SJCRH30 (cell line): ENCODE measurements at places on chromosomes 4 and X. TPM values are rescaled to one million over a fixed set of nuclear protein-coding genes. Genes with fewer than 3 reads are reported as not detected.
A peak's percentile ranks its signal among the peaks of the same experiment; 100 is the strongest.

Gene TMEM144
- 0.20 and 0.22 TPM in 2 replicates for total RNA-seq

Gene USP26
- total RNA-seq = not detected in 2 replicates

DNA sequence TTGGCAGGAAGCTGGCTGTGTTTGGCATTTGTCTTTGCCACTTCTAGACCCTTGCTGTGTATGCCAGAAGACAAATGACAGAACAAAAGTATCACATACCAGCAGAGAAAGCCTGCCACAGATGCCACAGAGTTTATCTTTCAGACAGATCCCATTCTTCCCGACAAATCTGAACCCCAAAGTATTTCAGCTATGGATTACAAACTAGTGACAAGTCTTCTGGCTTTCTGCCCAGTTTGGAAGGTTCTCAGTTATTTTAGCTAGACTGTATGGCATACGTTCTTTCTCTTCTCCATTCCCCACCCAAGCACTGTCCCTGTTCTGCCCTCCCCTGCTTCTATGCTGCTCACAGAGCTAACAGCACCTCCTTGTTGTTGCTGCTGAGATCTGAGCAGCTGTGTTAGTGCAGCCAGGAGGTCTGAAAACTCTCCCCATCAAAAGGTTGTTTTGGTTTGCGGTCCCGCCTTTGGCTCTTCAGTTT, 236.7 kb downstream of the FRAS1 start:
- peak; percentile 98 for DNase-seq

Gene SUV39H1
- total RNA-seq = 10.2 and 10.5 TPM in 2 replicates

DNA sequence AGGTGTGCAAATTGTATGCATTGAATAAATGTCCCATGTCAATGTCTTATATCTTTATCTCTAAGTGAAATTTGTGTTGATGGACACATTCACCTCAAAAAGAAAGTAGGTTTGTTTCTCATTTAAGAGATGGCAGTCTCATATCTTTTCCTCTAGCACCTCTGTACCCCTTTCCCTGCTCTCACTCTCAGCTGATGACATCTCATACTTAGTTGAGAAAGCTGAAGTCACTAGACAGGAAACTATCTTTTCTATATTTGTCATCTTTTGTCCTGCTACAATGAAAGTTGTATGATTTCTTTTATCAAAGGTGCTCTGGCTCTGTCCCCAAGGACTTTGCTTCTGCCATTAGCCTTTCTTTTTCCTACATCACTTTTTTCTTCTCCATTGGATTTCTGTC, 84.0 kb upstream of the GRPR start:
- DNase-seq = no peak

GRCh38 chr4:74005528-74005927, 7.1 kb upstream of the CXCL5 start:
- no peak for DNase-seq

DNA sequence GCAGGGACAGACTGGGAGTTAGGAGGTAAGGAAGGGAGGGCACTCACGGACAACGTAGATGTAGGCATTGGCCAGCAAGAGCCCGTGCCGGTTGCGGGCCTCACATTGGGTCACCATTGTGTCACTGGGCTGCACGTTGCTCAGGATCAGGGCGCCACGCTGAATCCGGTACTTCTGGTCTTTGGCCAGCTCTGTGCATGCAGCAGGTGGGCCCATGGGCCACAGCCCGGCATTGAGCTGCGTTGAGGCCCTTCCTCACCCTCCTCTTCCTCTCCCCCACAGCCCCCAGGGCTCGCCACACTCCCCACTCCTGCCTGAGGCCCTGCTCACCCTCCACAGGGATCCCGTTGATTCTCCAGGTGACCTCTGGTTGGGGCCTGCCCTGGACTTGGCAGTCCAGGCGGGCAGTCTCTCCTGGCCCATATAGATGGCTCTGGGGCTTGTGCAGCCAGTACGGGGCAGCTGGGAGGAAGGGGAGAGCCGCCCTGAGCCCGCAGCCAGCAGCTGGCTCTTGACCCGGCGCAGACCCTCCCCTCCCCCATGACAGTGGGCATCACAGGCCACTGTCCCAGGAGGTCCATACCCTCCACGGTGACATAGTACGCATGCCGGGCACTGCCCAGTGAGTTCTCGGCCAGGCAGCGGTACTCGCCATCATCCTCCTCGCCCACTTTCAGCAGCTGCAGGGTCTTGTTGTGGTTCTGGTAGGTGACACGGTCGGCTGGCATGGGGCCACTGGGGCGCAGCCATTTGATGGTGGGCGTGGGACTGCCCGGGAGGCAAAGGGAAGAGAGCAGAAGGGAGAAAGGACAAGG, 16.3 kb downstream of the L1CAM start:
- no peak for DNase-seq

GRCh38 chr4:90215286-90215685, 88.1 kb downstream of the CCSER1 start:
- no peak for DNase-seq

Gene TAF7L
- 0.10 and 0.13 TPM in 2 replicates for total RNA-seq

GRCh38 chrX:53716328-53717088, 30.0 kb upstream of the HUWE1 start:
- DNase-seq = no peak

Gene CXCL5
- not detected in 2 replicates for total RNA-seq

DNA sequence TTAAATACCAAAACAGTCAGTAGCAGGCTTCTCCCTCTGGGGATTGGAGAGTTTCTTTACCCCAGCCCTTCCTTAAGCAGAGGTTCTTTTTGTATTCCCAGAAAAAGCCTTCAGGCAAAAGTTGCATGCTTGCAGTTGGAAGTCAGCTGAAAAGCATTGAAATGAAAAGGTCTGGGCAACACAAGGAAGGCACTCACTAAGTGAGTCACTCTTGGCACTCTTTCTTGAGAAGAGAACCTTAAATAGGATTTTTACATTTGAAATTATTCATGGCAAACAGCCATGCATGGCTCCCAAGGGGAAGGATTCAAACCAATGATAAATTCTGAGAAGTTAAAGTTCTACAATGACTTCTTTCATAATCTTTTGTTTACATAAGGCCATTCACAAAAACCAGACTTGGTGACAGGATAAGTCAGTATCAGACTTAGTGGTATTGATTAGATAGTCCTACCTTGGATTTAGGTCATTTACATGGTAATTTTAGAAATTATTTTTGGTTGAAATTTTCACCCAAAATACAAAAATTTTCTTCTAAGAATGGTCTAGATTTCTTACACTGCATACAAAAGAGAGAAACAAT, 2068.9 kb downstream of the PCDH7 start:
- peak; percentile 2 for DNase-seq

GRCh38 chrX:140157143-140157542, 191.8 kb upstream of the CXorf66 start:
- no peak for DNase-seq

DNA sequence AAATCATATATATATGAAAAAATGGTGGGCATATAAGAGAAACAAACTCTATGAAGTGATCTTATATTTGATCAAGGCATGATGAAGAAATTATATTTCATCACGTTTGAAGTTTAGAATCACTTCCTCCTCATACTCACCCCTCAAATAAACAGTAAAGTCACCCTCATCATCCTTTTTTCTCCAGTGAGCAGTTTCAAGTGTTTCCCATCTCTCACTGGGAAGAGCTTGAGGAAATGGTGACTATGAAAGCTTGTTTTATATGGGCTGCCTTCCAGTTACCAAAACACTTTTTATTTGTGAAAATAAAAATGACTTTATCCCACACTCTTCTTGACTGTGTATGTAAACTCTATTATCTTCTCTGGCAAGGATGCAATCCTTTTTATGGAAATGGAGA, 16.8 kb downstream of the PDLIM3 start:
- DNase-seq = no peak

- DNase-seq = no peak
Measured at GRCh38 chr4:125642645-125643044, 327.9 kb downstream of the FAT4 start.

Gene BRCC3
- total RNA-seq = 16.6 and 17.5 TPM in 2 replicates

- no peak for DNase-seq
Measured at GRCh38 chr4:18321956-18322530, 300.5 kb upstream of the LCORL start.

DNA sequence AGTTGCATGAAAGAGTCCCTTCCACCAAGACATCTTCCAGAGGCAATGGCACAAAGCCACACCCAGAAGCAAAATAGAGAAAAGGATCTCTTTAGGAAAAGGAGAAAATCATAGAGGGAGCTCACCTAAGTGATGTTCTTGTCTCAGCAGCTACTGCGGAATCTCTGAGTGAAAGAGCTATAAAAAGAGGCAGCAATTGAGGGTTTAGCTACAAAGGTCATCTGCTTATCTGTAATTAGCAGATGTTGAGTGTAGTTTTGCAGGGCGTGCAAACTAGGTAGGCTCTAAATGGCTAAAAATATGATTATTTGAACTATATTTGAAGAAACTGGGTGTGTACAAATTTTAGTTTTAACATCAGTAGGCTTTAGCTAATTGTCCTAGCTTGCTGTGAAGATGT, 276.0 kb downstream of the HS3ST1 start:
- no peak for DNase-seq

- DNase-seq = no peak
Measured at GRCh38 chr4:13541720-13542576, 2.4 kb downstream of the NKX3-2 start.

DNA sequence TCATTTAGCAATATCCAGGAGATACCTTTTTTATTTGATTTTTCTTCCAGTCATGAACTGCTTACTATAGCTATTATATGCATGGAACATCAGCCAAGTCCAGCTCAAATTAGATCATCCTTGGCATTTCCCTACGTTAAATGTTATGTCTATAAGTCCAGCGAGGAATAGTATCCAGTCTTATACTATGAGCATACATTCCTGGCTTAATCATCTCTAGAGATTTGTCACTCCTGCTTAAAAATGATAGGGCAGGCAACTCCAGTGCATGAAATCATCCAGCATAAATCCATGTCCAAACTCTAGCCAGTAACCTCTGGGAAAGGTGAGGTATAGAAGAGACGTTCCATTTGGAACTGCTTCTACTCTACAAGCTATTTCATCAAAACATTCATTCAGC, 126.7 kb upstream of the VCX2 start:
- DNase-seq = no peak

- no peak for DNase-seq
Measured at GRCh38 chrX:30065226-30065625, 150.1 kb upstream of the MAGEB2 start.

DNA sequence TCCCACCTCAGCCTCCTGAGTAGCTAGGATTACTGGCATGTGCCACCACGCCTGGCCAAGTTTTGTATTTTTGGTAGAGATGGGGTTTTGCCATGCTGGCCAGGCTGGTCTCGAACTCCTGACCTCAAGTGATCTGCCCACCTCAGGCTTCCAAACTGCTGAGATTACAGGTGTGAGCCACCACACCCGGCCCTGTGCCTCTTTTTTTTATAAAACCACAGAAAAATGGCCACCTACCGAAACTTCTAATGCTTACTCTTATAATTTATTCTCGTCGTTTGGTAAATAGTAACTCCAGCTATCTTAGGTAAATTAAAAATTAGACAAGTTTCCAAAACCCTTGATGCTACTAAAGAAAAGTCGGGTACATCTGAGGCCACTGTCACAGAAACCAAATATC, 54.4 kb downstream of the IRF2 start:
- DNase-seq = no peak

- DNase-seq = peak; percentile 88
Measured at GRCh38 chrX:103629318-103630170, 769 bp downstream of the TCEAL1 start.

DNA sequence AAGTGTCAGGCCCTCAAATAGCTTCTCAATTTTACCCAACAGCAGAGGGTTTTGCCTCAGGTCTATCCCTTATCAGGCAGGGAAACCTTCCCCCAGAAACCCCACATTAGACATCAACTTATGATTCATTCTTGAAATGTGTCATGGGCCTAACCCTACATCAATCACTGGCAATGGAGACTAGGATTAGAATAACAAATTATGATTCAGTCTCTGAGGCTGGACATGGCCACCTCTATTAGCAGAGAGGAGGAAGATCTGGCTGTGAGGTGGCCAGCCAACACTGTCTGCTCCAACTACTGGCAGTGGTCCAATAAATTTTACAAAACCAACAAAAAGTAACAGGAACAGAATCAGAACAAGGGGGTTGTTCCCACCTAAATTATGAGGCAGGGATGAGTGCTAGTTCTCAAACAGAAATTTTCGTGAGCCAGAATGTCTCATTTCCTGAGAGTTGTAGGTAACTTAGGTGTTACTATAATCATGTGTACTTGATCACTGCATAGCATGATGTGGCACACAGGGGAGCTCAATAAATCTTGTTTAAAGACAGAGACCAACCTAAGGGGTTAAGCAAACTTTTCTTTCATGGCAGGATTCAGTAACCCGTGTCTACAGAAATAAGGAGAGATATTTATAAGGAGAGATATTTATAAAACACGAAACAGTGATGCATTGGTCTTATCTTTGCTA, 126.8 kb downstream of the NFKB1 start:
- DNase-seq = no peak

- DNase-seq = no peak
Measured at GRCh38 chr4:37673538-37674192, 12.5 kb downstream of the RELL1 start.

Gene BEX5
- total RNA-seq = not detected in 2 replicates

Gene GAGE12H
- not detected in 2 replicates for total RNA-seq

Gene KLHL8
- total RNA-seq = 16.7 and 19.4 TPM in 2 replicates

DNA sequence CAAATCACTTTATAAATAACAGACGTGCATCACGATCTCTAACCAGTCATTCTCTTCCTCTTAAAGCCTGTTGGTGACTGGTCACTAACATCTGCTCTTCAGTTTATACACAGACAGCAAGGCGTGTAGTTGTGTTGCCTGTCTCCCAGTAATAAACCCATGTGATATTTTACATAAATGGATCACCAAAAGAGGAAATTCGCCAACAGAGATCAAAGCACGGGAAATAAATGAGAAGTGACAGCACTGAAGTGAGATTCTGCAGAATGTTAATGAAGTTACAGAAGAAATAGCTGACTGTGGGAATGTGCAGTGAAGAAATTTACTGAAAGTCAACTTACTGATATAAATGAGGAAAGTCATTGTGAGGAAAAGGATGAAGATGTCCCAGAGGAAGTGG, 47.0 kb downstream of the AFF1 start:
- DNase-seq = no peak

DNA sequence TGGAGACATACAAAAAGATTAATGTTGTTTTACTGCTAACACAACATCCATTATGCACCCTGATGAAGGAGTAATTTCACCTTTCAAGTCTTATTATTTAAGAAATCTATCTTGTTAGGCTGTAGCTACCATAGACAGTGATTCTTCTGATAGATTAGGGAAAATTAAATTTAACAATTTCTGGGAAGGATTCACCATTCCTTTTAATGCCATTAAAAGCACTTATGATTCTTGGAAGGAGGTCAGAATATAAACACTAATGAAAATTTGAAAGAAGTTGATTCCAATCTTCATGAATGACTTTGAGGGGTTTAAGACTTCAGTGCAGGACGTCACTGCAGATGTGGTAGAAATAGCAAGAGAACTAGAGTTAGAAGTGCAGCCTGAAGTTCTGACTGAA, 69.8 kb downstream of the F11 start:
- no peak for DNase-seq

DNA sequence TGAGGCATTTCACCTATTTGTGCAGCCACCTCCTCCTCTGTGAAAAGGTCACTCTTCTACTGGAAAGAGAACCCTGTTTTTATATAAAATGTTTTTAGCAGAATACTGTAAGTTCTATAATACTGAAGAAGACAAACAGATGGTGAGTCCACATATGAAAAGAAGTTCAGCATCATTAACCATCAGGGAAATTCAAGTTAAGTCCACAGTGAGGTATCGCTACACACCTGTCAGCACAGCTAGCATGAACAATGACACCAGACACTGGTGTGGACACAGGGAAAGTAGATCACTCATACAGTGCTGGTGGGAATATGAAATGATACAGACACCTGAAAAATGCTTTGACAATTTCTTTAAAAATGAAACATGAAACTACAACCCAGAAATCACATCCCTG, 133.0 kb downstream of the MAD2L1 start:
- no peak for DNase-seq

Gene FRAS1
- total RNA-seq = 32.8 and 33.2 TPM in 2 replicates

- DNase-seq = no peak
Measured at GRCh38 chr4:122712782-122713181, 19.7 kb upstream of the BBS12 start.
